NCI-H774 (cell line): ENCODE measurements at places on chromosomes 5 and 9.

- DNase-seq, result no peak
These were observed 3.6 kb upstream of the MACIR start for GRCh38 chr5:103254921-103255320.

GRCh38 chr9:133961226-133962165 is 30.6 kb downstream of the VAV2 start:
- DNase-seq, result no peak

DNA sequence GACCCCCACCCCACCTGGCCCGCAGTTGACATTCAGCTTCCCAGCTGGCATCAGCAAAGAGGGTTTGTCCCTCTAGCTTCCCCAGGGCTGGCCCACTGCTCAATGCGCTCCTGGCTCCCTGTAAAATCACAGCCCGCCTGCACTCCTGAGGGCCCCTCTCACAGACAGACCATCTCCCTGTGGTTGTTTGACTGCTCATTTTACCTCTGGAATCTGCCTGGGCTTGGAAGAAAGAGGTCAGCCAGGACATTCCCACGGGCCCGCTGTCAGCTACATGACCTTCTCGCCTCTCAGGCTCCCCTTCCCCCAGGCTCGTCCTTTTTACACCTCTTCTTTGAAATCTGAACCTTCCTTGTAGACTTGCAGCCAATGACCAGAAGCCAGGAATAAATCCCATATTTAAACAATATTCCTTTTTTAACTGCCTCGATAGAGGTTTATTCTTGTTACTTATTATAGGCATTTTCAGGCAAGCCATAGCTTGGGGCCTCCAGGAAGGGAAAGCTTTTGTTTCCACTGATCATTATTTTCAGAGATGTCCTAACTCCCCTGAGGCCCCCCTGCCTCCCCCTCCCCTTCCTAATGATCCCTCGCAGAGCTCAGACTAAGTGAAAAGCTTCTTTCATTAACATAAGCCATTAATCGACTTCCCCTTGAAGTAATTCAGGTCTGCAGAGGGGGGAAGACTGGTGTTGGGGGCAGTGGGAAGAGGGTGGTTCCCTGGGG is 76.3 kb upstream of the IQGAP2 start:
- DNase-seq, result no peak

DNA sequence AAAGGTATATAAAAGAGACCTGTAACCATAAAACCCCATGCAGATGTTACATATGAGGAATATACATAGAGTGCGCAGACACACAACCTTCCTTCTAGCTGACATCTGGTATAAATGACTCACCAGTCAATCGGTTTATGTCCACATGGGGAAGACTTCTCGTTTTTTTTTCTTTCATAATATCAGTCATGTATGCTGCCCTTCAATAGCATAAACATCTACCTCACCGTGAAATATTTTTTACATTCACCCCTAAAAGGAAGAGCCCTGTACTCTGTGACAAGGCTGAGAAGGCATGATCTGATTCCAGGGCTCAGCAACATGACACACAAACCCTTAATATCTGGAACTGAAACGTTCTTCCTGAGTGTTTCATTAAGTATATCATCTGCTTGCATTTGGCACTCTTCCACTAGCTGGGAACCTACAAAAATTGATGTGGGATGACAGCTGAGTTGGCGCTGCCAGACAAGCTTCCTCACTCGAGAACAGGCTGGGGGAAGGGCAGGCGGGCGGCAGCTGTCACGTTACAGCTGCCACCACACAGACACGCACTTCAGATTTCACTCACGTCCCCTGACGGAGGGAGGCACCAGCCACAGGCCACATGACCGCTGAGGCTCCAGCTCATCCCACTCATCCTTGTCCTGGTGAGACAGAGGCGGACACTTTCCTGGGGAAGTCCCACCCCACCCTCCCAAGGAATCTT is 74.2 kb downstream of the SHB start:
- DNase-seq, result peak; percentile 27

DNA sequence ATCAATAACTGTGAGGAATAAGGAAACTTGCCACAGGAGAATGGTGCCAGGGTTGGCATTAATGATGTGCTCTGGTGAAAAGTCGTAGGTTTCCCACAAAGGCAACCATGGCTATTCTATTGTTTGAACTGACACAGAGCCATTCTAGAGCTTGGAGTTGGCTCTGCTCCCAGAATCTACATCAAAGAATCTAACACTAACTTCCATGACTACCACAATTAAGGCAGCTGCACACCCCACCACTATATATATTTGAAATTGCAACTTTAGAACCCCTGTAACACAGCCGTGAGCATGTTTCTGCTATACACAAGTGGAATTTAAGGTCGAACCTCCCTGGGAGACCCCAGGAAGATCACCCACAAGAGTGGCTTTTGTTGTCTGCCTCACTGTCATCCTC is 89.7 kb upstream of the CCDC152 start:
- peak; percentile 4 for DNase-seq

DNA sequence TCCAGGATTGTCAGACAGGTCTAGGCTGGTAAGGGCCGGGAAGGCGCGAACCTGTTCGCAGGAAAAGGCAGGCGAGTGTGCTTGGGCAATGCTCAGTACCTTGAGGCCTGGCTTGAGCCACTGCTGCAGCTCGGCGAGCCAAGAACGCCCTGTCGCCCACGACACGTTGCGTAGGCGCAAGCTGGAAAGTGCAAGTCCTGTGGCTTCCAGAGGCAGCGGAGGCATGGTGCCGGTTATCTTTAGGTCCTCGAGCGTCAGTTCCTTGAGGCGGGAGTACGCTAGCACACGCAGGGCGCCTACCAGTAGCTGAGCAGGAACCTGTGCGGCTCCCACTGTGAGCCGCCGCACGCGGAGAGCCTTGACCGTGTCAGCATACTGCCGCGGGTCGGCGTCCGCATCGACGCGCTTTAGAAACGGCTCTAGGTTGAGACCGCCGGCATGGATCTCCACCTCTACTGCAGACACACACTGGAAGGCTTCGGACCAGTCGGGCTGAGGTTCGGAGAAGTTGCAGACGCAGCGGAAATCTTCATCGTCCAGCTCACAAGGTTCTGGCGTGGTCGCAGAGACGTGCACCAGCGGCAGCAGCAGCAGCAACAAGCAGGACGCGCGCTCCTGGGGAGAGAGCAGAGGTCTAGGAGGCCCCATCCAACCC is 482 bp downstream of the CD14 start:
- peak; percentile 42 for DNase-seq

DNA sequence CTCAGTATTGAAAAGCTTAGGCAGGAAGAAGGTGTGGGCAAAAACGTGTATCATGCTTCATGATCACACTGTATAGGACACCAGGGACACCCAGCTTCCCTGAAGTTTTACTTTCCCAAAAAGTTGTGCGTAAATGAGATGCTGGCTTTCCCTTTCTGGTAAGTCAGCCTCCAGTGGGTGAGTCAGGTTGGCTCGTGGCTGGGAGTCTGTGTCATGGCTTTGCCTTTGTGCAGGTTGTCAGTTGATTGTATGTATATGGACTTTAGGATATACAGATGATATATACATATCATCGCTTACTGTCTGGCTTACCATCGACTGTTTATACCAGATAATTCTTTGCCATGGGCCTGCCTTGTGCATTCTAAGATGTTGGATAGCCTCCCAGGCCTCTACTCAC is 34.2 kb downstream of the ADRB2 start:
- no peak for DNase-seq

GRCh38 chr5:175246242-175246888 is 197.6 kb downstream of the DRD1 start:
- no peak for DNase-seq

DNA sequence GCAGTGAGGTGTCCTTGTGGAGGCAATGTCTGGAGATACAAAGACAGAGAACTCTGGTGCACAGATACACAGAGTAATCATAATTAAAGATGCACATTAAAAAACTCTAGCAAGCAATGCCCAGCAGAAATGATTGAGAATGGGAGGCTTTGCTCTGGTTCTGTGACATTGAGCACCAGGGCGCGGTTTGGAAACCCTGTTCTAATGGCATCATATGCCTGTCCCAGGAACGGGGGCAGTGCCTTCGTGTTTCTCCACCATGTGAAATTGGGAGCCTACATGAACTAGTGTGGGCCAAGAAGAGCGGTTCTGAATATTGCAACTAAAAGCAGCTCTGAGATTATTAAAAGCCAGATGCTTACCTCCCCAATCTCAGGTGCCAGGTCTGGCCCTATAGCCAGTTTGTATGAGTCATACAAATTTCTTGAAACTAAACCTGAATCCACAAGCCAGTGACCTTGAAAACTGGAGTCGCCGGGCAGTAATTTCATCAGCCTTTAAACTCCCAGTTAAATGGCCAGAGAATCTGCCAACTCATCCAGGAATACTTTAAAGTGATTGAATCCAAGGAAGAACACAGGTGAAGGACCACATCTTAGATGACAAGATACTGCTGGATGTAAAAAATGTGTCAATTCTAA is 22.2 kb upstream of the CTSL start:
- DNase-seq, result no peak

DNA sequence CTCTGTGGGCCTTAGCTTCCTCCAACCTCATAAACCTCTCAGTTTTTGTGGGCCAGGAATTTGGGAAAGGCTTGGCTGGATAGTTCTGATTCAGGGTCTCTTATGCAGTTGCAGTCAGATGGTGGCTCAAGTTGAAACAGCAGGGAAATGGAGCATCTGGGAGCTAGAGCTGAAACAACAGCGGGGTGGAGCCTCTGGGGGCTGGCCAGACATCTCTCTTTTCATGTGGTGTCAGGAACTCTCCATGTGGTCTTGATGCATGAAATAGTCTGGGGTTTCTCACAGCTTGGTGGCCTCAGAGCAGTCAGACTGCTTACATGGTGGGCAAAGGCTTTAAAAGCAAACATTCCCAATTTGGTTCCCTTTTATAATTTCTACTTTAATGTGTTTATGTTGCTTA is 13.5 kb downstream of the ZNF346 start:
- DNase-seq, result no peak
